Stimulated activated naive CD4-positive, alpha-beta T cell treated with Interleukin-2 at 50 U/mL for 16 hours (primary cell): ENCODE measurements at places on chromosomes 2 and 18.

GRCh38 chr2:81551040-81551634 lies 1246.6 kb upstream of the LRRTM1 start:
- DNase-seq, result no peak

DNA sequence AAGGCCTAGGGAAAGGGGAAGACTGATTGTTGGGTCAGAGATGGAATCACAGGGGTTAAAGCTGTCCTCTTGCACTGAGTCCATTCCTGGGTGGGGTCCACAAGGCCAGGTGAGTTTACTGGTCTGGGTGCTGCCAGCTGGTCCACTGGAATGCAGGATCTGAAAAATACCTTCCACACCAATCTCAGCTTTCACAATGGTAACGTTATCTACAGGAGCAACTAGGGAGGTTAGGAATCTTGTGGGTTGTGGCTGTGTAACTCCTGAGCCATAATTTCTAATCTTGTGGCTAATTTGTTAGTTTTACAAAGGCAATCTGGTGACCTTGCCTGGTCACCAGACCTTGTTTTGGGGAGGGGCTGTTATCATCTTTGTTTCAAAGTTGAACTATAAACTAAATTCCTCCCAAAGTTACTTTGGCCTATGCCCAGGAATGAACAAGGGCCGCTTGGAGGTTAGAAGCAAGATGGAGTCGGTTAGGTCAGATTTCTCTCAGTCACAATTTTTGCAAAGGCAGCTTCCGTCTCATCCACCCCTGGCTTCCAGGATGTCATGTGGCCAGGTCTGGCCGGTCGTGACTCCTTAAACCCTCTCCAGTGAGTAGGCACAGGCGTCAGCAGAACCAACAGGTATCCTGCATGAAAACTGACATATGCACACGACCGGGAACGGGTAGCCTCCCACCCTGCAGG lies 123.3 kb upstream of the SH3BP4 start:
- no peak for DNase-seq

DNA sequence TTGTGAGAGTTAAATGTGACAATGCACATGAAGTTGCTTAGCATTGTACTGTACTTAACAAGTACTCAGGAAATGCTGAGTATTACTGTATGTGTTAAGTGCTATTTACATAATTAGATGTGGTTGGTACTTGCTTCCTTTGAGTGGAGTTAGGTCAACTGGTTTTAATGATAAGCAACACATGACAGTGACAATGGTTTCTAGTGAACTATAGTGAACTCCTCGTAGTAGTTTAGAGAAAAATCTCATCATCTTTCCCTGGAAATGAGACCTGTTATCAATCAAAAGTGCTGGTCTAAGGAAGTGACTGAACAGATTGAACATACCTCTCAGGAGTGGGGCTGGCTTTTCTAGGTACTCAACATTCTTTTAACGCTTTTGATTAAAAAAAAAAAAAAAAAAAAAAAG lies 29.2 kb upstream of the ZDBF2 start:
- no peak for DNase-seq

GRCh38 chr2:196234672-196235071 lies 63.3 kb upstream of the STK17B start:
- peak; percentile 62 for DNase-seq

GRCh38 chr2:48901416-48901815 lies 145.9 kb upstream of the LHCGR start:
- DNase-seq, result no peak

DNA sequence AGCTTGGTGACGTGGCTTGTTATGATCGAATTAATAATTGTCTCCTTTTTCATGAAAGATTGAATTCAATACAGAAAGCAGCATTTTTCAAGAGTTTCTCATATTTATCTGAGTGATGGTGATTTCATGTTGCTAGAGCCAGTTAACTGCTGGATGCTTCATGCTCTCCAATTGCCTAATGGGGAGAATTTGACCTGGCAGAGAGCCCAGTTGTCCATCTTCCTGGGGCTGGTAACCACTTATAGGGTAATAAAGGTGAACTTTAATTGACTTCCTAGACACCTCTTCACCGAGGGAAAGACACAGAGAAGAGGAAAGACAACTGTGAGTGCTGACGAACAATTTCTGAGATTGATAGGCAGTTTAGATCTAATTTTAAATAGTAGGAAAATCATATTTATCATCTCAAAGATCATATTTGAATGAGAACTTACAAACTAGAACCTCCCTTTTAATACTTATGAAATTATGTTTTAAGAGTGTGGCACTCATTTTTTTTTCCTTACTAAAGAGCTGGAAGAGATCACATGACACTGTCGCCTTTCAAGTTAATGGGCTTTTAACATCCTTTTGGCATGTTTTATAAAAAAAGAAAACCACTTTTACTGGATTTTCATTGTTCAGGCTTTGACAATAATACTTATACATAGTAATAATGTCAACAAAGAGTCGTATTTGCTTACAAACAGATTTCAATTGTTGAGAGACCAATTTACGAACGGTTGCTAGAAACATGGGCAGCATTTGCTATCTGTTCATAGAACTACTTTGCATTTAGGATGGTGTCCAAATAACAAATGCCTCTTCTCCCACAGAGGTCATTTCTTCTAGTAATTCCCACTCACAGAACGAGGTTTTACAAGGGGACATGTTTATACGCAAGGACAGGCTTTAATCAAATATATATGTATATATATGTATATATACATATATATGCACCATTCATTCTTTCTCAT lies 153.3 kb downstream of the RAPGEF4 start:
- DNase-seq, result no peak

GRCh38 chr2:212712991-212713390 lies 174.4 kb upstream of the ERBB4 start:
- DNase-seq, result no peak

GRCh38 chr18:43642727-43643330 lies 365.5 kb upstream of the SYT4 start:
- no peak for DNase-seq

DNA sequence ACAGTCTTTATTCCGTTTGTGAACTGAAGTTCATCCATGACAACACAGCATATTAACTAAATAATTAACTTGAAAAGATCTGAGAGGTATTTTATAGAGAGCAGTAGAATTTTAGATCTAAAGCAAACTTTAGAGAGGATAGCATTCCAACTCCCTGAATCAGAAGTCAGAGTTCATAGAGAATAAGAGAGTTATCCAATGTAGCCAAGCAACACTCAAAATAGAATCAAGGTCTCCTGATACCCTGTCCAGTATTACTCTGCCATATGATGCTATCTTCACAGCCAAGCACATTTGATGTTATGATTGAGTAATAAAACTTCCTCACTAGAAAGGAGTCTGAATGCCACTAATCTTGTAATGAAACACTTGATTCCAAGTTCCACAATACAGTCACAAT lies 55.5 kb downstream of the RIT2 start:
- no peak for DNase-seq

- DNase-seq, result no peak
These were observed 117.3 kb downstream of the TTC32 start for GRCh38 chr2:19784456-19784855.

- DNase-seq, result no peak
These were observed 24.6 kb downstream of the RTN4 start for GRCh38 chr2:55025627-55026026.

DNA sequence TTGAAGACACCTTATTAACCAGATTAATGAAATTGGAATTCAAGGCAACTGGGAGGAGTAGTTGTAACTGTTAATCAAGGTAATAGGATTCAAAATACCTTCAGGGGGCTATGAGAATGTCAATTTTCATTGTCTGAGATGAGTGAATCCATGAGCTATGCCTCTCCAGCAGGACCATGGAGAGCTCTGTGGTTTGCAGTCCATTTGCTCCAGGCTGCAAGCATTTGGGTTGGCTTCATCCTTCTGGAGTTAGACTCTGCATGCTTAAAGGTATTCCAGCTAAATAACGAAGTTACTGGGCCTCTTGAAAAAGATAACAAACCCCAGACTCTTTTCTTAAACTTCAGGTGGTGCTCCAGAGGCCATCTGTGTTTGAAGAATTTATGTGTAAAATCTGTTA lies 207.1 kb upstream of the SLC8A1 start:
- no peak for DNase-seq

DNA sequence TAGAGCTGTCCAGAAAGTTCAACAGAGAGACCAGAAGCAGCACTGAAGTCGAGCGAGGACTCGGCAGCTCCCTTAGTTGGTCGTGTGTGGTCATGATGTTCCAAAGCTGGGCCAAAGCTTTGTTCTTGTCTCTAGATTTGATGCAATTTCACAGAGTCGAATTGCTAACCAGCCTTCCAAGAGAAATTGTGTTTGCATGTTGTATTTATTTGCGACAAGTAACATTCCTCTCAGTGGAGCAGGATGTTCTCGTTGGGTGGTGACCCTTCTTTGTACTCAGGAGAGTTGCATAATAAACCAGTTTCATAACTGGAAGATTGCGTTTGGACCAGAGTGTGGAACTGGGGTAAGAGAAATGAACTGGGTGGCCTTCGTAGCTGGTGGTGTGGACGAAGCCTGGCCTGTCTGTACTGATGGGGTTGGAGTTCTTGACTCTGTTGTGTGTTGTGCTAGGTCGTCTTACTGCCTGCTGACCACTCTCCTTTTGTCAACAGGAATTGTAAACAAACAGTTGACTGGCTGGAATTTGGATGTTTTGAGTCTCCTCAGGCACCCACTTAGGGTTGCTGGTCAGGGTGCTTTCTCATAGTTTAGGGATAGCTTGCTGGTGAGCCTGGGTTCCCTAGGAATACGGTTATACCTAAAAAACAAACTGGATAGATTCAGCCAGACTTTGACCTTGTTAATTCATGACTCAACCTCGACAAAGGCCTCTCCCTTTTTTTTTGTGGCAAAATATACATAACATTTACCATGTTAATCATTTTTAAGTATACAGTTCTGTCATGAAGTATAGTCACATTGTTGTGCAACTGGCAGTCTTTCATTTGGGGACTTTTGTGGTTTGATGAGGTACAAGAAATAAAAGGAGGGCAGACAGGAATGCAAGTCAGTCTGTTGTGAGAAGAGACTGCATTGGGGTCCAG lies 28.9 kb upstream of the TOGARAM2 start:
- DNase-seq, result no peak

DNA sequence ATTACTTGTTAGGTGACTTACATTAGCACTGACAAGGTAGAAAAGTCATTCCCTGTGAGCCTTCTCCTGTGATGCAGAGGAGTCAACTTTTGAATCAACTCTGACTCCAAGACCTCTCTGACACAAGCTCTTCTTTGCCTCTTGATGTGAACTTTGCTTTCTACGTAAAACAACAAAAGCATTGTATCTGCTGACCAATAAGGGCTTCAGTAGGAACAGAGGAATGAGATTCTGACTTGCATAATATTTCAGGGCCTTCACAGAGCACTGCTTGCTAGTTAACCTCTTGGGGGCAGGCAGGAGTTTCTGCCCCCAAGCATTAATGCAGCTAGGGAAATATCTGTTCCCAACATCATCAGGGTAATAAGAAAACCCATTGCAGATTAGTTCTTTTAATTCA lies 791.5 kb downstream of the BCL11A start:
- no peak for DNase-seq

DNA sequence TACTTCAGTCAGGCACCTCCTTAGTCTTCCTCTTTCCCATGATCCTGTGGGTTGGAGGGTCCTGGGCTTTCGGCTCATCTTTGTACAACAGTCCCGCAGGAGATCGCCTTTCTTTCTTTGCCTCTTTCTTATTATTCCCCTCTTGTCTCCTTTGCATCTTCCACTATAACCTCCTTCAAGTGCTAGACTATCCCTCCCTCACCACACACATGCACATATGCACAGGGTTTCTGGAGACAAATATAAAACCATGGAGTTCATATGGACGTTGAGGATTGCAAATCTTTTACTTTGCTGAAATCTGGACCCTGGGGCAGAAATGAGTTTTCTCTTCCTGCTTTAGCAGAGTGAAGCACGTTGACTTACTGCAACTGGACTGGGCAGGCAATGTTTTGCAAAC lies 80.3 kb downstream of the TMEM17 start:
- DNase-seq, result no peak

- DNase-seq, result no peak
These were observed 4.6 kb downstream of the ACMSD start for GRCh38 chr2:134842930-134843490.

DNA sequence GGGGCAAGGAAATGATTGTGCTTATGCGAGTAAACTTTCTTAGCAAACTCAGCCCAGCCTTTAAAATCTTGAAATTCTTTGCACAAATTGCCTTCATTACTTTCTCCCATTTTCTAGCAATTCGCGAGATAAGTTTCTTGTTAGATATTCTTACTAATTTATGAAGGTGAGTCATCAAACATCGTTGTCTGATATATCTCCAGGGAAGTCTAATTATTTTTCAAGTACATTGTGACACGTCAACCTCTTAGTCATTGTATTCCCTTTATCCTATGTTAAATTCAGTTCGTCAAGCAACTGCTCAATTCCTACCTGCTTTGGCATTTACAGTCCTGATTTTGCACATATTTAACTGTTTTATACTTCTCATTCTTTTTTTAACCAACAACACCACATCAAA lies 854.5 kb upstream of the CRIM1 start:
- DNase-seq, result no peak

DNA sequence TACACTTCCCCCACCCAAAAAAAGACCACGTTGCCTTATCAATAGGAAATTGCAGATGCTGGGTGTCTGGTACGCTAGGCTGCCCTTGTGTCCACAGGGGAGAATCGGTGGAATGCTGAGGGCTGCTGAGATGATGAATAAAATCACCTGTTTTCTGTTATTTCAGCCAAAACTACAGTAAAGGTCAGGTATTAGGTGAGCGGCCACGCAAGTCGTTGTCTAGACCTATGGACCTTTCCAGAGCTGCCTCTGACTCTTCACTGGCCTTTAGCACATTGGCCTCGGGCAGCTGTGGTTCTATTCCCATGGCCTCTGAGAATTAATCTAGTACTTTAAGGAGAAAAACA lies 89.6 kb downstream of the MTCL1 start:
- no peak for DNase-seq

DNA sequence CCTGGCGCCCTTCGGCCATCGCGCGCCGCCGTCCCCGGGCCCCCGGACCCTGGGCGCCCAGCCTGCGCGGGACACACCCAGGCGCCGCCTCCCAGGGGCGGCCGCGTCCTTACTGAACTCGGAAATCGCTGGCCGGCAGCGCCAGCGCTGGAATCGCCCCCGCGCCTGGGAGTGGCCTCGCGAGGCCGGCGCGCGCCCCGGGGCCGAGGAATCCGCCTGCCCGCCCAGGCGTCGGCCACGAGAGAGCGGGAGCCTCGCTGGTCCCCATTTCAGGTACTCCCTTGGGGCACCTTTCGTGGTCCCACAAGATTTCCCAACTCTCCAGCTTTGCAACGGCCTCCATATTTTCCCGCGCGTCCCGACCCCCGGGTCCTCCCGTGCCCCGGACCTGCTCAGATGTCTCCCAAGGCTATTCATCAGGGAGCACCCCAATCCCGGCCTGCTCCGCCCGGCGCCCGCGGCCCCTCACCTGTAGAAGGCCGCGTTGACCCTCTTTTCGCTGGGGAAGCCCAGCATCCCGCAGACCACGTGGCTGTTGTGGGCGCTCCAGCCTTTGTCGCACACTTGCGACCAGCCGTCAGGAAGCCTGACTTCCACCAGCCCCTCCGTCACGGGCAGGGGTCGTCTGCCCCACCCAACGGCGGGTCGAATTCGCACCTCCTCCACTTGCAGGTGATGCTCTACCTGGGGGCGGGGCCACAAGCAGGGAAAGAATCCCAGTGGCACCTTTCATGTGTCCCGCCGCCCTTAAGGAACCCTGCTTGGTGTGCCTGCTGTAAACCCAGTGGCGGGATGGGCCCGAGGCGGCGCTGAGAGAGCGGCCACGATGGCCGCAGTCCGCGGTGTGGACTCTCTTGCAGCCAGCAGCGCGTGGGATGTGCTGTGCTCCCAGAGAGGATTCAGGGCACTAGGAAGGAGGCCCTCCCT lies 4.6 kb downstream of the LOXL3 start:
- no peak for DNase-seq

GRCh38 chr18:22169889-22170420 lies 566 bp downstream of the GATA6 start:
- no peak for DNase-seq

GRCh38 chr2:10120877-10121574 lies 1.5 kb upstream of the RRM2 start:
- DNase-seq, result no peak
